Heart right ventricle (tissue), 16 donors: ENCODE measurements at places on chromosomes 13 and 19. TPM values are rescaled to one million over a fixed set of nuclear protein-coding genes. Genes with fewer than 3 reads are reported as not detected.

DNA sequence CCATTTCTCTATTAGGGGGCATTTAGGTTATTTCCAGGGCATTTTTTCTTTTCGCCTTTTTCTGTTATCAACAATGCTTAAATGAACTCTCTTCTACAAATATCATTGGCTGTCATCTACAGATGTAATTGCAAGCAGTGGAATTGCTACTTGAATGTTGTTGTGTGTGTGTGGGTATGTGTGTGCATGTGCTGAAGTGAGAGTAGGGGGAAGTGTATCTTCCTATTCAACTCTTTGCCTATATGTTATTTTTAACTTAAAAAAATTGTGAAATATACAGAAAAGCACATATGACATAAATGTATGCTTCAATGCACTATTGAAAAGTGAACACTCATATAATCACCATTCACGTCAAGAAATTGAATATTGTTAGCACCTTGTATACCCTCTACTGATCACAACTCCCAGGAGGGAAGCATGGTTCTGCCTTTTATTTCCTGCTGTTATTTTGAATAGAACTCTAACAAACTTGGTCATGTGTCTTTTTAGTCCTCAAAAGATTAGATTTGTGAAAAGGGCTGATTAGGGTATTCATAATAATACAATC, 24.7 kb downstream of the WDFY2 start:
- no peak overlapping the region for H3K27ac ChIP-seq
- no peak overlapping the region for H3K4me3 ChIP-seq
- peaks cover 27% of the 10 kb centered on the region for H3K4me1 ChIP-seq
- H3K36me3 ChIP-seq, result no peaks in the 10 kb centered on the region

DNA sequence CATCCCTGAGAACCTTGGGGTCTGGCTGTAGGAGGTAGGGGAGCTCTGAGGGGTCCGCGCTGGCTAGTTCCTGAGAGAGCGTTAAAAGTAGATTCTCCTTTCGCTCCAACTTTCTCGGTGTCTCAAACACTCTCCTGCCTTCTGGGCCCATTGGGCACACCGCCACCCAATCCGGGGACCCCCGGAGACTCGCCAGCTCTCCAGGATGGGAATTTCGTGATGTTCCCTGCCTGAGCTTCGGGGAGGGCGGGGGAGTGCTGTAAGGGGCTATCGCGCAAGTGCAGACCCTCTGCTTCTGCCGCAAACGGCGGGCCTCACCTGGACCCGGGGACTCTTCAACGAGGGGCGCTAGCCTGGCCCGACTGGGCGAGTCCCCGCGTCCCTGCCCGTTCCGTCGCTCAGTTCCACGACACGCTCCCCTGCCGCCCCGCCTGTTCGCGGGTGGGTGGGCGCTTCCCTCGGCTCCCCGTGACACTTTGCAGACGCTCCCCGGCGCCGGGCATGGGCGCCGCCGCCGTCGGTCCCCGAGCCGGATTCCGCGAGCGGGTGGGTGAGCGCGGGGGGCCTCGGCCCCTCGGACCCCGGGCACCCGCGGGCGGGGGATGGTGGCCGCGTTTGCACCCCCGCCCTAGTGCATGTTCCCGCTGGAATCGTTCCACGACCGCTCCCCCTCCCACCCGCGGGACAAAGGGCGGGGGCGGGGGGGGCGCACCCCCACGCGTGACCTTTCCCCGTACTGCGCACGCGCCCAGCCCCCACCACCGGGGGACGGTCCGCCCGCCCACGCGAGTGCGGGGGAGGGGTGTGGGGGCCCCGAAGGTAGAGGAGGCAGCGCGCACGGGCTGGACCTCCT, at the start of gene CCDC106:
Gene CCDC106 (plus strand): TSS at position 481 of the 853 bp plus-strand sequence. CDS start 835 bp downstream, outside the sequence.
- DNase-seq, result peak; percentile 71
- H3K4me3 ChIP-seq, result peak within 1 kb of the TSS; percentile 92
- peak within 1 kb of the TSS; percentile 88 for H3K27ac ChIP-seq
- H3K4me1 ChIP-seq, result peaks cover 35% of the 10 kb centered on the region
- H3K27me3 ChIP-seq, result no peaks in the 10 kb centered on the region

- peak overlapping the region; percentile 84 for H3K27ac ChIP-seq
- no peaks in the 10 kb centered on the region for H3K27me3 ChIP-seq
- no peaks in the 10 kb centered on the region for H3K36me3 ChIP-seq
- peak overlapping the region; percentile 70 for H3K4me3 ChIP-seq
- peaks cover 2% of the 10 kb centered on the region for H3K4me1 ChIP-seq
Measured at GRCh38 chr19:52735734-52736133, 890 bp upstream of the ZNF611 start.

GRCh38 chr19:16581971-16582343, 9.7 kb upstream of the SLC35E1 start:
- no peaks in the 10 kb centered on the region for H3K27me3 ChIP-seq
- H3K27ac ChIP-seq, result peak overlapping the region; percentile 38
- peaks cover 25% of the 10 kb centered on the region for H3K36me3 ChIP-seq
- H3K4me1 ChIP-seq, result peaks cover 76% of the 10 kb centered on the region

DNA sequence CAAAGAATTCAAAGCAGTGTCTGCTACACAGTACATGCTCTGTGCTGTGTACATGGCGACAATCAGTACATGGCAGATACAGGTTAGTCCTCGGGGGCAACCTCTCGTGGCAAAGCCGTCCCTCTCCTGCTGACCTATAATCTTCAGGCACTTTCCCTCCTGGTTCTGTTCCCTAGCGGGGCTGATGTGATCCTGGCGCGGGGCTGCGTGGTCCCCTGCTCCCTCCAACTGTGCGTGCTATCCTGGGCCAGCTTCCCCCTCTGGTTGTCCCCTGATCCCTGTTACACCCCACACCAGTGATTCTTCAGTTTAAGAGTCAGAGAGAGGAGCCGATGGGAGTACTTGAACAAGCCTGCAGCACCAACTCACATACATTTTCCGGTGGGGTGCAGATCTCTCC, 12.1 kb downstream of the MAG start:
- H3K27me3 ChIP-seq, result no peaks in the 10 kb centered on the region
- no peak for DNase-seq
- H3K4me3 ChIP-seq, result no peak overlapping the region
- H3K27ac ChIP-seq, result no peak overlapping the region
- H3K36me3 ChIP-seq, result no peaks in the 10 kb centered on the region
- peaks cover 2% of the 10 kb centered on the region for H3K4me1 ChIP-seq

DNA sequence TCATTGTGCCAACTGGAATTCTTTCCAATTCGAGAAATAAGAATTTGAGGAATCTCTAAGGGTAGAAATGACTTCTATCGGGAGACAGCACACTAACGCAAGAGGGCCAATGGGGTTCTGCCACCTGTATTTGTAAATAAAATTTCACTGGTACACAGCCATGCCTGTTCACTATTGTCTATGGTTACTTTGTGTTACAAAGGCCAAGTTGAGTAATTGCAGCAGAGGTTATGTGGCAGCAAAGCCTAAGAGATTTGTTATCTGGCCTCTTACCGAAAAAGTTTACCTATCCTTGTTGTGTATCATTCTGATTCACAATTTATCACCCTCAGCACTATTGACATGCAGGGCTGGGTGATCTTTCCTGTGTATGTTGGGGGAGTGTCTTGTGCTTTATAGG, 278.0 kb downstream of the KLF5 start:
- H3K4me1 ChIP-seq, result no peaks in the 10 kb centered on the region
- no peak for DNase-seq
- no peaks in the 10 kb centered on the region for H3K36me3 ChIP-seq

- peaks cover 71% of the 10 kb centered on the region for H3K27me3 ChIP-seq
- H3K36me3 ChIP-seq, result no peaks in the 10 kb centered on the region
- no peak overlapping the region for H3K27ac ChIP-seq
- no peak overlapping the region for H3K4me3 ChIP-seq
Measured at GRCh38 chr13:111852725-111853518, 214.0 kb upstream of the SOX1 start.

DNA sequence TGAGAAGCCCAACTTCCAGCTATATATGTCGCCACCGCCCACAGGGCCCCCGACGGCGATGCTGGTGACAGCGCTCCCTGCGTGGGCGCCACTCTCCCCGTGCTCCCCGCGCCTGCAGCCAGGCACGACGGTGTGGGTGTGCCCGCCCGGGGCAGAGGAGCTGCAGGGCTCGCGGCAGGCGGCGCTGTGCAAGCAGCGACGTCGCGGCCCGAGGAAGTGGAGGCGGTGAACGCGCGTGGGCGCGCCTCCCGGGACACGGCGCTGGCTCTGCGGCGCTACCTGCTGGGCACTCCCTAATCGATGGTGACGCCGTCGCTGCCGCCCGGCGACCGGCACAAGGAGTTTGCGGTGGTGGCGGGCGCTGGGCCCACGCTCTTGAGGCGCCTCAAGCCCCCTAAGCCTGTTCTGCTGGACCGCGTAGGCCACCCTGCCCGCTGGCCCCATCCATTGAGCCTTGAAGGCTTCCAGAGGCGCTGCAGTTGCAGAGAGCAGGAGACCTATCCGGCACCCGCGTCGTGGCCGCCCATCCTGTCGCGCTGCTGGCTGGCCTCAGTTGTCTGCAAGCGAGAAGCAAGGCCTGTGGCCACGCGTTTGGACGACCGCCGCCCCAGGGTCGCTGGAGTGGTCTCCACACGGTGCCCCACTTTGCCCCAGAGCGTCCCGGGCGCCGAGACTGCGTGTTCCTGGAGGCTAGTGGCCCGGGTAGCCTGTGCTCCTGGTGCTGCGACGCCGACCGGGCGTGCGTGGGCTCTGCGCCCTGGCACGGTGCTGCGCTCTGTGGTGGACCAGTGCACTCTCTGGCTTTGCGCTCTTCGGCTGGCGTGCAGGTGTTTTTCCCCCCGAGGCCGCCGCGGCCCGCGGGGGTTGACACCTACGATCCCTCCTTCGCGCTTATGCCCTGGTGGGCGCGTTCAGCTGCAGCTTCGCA, 23.1 kb downstream of the LRFN3 start:
- peaks cover 8% of the 10 kb centered on the region for H3K4me1 ChIP-seq
- peak; percentile 49 for DNase-seq
- no peak overlapping the region for H3K4me3 ChIP-seq
- no peak overlapping the region for H3K27ac ChIP-seq
- no peaks in the 10 kb centered on the region for H3K36me3 ChIP-seq

- H3K27ac ChIP-seq, result no peak overlapping the region
- H3K4me3 ChIP-seq, result no peak overlapping the region
- peaks cover 38% of the 10 kb centered on the region for H3K27me3 ChIP-seq
- DNase-seq, result no peak
Measured at GRCh38 chr19:51185069-51185867, 39.6 kb upstream of the CD33 start.

The ZNF208 gene
- 37.9 TPM for total RNA-seq

The EFNA2 gene
- total RNA-seq, result not detected

The CHST8 gene
- 0.25 TPM for total RNA-seq
